ENCODE measurements at places on chromosomes 2 and 18.

GRCh38 chr2:151761687-151762086 is 27.4 kb upstream of the NEB start:
- DNase-seq, result no peak

DNA sequence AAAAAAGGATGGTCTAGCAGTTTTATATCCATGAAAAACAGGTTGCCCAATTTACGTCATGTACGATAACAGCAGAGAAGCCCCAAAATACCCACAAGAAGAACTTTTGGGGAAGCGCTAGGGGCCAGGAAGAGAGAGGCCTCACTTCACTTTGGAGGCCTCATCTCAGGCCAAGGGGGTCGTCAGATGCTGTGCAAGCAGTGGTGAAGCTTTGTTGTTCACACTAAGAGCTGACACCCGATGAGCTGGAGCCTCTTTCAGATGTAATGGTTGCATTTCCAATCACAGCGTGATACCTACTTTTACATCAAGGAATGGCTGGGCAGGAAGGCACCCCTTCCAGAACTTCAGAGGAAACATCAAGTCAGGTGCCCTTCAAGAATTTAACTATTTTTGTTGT is 242.3 kb upstream of the PXDN start:
- no peak for DNase-seq

DNA sequence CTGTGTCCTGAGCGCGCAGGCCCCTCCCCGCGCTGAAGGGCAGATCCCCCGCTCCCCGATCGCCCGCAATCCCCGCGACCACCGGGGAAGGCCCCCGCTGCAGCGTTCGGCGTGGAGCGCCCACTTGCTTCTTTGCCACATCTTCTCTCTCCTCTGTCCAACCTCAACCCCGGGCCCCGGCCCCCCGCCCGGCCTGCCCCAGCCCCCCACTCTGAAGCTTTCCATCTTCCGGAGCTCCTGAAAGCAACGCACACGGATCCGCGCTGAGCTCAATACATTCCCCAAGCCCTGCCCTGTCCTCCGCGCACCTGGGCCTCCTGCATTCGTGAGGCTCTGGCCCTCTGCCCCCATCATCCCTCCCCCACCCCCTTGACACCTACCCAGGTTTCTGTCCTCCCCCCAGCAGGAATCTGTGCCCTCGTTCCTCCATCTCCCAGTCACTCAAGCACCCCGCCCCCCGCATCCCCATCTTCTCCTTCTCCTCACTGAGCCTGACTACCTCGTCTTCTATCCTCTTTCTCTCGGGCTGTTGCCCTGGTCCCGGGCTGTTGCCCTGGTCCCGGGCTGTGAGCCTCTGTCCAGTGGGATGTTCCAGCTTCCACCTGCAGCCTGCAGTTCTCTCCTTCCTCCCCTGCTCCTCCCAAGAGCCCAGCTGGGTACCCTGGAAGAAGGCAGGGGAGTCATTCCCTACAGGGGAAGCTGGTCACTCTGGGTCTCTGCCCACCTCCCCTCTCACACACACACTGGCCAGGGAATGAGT is 7.8 kb downstream of the SPEG start:
- DNase-seq, result no peak

GRCh38 chr18:35158728-35159450 is 81.9 kb upstream of the ZNF397 start:
- DNase-seq, result no peak

- no peak for DNase-seq
These were observed 120.8 kb downstream of the MEIS1 start for GRCh38 chr2:66555501-66556324.

Data from DMS 273 treated with DMSO at 0.1 percent for 48 hours (cell line).